GM12864 (cell line): ENCODE measurements at places on chromosomes 12 and 14.

DNA sequence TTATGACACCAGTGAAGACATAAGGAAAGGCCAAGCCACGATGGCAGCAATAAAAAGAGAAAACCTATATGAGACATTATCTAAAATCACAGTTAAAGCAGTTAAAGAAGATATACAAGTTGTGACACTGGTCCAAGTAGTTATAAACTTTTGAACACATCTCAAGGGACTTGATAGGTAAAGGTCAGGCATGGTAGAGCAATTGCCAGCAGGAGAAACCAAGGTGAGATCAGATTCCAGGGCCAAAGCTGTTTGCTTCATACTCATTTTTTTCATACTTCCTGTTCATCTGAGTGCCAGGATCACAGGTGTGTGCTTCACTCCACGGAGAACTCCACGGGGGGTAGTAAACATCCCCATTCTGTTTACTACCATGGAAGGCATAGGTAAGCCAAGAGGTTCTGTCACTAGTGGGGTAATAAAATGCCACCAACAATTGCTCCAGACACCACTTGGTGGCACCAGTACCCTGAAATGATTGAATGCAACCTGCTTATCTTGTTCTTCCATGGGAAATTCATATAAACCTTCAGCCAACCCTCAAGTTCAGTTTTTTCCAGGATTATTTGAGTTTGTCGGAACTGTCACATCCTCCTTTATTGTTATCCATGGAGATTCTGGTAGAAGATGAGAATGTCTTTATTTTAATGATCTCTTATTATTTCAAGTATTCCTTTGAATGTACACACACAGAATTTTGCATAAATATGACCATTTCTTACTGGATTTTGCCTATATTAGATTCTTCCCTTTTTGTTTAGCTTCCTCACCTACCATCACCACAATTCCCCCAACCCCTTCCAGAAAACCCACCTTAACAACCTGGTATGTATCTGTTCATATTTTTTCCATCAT lies 59.2 kb upstream of the TSPAN8 start:
- DNase-seq = no peak

DNA sequence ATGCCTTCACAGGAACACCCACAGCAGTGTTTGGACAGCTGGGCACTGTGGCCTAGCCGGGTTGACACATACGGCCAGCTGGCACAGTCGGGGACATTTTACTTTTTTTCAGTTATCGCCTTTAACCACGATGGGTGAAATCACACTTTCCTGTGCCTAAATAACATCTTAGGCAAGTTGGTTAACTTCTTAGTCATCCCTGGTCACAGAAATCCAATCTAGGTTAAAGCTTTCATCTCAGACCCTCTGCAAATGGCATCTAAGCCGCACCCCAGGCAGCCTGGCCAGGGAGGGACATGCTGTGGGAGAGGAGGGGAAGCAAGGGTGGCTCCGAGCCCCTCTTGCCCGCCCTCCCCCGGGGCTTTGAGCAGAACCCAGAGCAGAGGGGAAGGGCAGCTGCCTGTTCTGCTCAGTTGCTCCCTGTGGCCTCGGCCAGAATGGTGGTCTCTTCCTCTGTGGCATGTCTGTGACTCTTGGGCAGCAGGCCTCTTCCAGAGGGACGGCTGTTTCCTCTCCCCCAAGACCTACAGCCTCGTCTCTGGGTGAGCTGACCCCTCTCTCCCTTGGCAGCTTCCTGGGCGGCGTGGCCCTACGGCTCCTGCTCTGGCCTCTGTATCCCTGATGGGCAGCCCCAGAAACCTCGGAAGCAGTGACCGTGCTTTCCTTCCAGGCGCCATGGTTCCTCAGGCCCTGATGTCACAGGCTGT lies 85.4 kb upstream of the DYNC1H1 start:
- DNase-seq = no peak

GRCh38 chr14:64474041-64474440 lies 8.7 kb downstream of the AKAP5 start:
- no peak for DNase-seq

DNA sequence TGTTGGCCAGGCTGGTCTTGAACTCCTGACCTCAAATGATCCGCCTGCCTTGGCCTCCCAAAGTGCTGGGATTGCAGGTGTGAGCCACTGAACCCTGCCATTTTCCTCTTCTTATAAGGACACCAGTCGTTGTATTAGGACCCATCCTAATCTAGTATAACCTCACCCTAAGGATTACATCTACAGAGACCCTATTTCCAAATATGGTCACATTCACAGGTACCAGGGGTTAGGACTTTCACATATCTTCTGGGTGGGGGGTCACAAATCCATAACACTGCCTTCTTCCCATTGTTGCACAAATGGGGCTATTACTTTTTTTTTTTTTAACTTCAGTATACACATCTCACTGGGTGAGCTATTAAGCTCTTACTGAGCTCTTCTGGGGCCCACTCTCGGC lies 38.6 kb downstream of the ARF6 start:
- no peak for DNase-seq

- no peak for DNase-seq
Observed at GRCh38 chr12:74105434-74105833, 432.2 kb upstream of the ATXN7L3B start.

- DNase-seq = no peak
Observed at GRCh38 chr12:13026286-13026685, 17.9 kb upstream of the FAM234B start.
